EH (cell line): ENCODE measurements at places on chromosomes 1 and 21.

DNA sequence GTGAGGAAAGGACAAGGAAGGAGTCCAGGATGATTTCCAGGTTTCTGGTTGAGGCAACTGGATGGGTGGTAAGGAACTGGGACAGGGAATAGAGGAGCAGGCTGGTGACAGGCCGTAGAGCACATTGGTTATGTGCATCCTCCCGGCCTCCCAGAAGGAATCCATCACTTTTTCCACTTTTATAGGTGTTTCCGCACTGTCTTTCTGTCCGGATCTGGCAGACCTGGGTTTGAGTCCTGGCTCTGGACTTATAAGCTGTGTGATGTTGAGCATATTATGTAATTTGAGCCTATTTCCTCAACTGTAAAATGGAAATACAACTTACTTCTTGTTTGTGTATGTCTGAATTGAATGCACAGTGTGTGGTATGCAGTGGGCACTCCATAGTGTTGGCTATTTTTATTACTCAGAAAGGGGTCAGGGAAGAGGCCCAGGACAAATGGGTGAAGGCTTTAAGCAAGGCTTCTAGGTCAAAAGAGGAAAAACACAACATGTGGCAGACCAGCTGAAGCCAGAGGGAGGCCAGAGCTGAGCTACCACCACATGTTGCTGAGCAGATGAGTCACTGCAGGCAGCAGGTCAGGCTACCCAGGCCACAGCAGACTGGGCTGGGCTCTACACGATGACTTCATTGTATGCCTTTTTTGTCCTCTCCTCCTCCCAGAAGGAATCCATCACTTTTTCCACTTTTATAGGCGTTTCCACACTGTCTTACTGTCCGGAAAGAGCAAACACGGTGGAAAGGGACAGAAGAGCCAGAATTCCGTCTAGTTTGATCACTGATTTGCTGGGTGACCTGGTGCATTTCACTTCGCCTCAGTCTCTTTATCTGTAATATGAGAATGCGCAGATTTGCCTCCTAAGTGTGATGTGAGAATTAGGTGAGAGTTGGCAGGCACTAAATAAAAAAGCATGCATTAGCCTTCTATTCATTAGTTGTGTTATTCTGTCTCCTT lies 791 bp upstream of the MAST2 start:
- DNase-seq, result peak; percentile 99

DNA sequence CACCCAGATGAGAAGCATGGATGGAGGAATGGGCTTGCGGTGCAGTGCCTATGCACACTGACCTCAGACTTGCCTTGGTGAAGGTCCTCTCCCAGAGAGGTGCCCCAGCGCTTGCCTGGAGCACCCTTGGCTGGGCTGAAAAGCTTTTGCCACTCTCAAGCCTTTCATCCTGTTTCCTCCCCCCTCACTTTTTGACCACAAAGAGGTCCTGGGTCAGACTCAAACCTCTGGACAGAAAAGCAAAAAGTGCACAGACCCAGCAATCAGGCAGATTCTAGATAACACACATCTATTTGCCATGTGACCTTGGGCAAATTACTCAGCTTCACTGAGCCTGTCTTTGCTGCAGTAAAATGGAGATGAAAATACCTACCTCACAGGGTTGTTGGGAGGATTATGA lies 7.3 kb downstream of the TMEM35B start:
- DNase-seq, result peak; percentile 60

DNA sequence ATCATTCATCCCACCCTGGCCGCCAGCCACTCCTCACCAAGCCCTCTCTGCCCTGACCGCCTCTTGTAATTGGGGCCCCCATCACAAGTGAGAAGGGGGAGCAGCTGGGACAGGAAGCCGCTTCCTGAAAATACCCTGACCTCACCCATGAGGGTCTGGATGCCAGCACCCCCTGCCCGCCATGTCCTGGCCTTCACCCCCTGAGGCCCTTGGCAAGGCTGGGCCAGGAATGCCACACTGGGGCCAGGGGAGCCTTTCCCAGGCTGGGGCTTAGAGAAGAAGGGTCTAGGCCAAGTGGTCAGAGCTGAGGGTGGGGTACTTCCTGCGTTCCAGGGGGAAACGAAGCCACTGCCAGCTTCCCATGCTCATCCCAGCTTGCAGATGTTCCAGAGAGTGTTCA lies 60.5 kb downstream of the TAS1R2 start:
- no peak for DNase-seq

DNA sequence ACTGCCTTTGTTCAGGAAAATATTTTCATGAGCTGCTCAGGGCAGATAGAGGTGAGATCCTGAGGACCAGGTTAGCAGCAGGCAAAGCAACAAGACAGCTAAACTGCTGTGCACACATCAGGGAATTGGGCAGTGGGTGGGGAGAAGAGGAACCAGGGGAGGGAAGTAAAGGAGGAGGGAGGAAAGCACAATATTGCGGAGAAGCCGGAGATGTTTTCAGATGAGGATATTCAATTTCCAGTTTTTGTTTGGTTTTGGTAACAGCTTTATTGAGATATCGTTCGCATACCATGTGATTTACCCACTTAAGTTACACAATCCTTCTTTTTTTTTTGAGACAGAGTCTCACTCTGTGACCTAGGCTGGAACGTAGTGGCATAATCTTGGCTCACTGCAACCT lies 34.5 kb downstream of the EPHA10 start:
- no peak for DNase-seq

DNA sequence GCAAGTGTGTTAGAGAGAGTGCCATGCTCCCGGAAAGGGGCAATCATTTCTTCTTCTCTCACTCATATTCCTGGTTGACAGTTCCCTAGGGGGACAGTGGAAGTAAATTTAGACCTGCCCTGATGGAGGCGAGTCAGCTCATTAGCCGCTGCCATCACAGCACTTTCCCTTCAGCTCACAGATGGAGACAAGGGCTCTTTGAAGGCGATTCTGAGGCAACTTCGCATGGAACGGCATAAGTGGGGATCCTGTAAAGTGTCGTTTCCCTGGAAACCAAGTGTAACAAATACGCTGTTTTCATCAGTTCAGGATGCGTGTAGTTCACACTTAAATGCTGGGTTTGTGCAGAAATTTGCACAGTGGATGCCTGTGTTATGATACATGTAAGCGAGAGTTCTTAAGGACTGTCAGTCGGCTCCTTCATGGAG lies 114.5 kb upstream of the TMPRSS15 start:
- DNase-seq, result no peak
